Fibroblast of skin of abdomen (primary cell): ENCODE measurements at places on chromosomes 7 and 10.

DNA sequence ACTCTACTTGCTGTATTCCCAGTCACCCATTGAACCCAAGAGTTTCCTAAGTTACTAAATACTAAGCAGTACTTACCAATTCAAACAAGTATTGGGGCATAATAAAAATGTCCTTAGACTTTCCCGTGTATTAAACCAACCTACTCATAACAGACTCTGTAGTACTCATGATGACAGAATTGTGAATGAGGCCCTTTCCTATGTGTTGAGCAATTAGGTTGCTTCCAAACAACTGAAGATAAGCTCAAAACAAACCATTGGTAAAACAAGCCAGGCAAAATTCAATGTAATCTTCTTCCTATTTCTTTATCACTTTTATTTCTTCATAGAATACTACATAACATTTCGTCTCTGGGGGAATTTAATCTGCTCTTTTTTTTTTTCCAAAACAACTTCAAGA lies 106.5 kb upstream of the ANK3 start:
- no peak for DNase-seq

GRCh38 chr10:114239117-114239993 lies at the start of gene VWA2:
Gene VWA2 (plus strand): TSS chr10:114239254. CDS start chr10:114248714, 9,460 bp downstream.
- DNase-seq = no peak

DNA sequence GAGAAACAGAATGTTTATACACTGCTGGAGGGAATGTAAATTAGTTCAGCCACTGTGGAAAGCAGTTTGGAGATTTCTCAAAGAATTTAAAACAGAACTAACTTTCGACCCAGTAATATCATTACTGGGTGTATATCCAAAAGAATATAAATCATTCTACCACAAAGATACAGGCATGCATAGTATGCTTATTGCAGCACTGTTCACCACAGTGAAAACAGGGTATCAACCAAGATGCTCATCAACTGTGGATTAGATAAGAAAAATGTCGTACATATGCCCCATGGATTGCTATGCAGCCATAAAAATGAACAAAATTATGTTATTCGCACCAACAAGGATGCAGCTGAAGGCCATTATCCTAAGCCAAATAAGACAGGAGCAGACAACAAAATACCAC lies 343.1 kb upstream of the KCND2 start:
- DNase-seq = peak; percentile 31

GRCh38 chr7:117153016-117153545 lies 169.8 kb downstream of the WNT2 start:
- DNase-seq = no peak

- peak; percentile 41 for DNase-seq
Measured at GRCh38 chr7:117195361-117196029, 127.4 kb downstream of the WNT2 start.
